NCI-H2081 treated with DMSO at 0.1 percent for 48 hours (cell line): ENCODE measurements at places on chromosomes 16 and 17.

DNA sequence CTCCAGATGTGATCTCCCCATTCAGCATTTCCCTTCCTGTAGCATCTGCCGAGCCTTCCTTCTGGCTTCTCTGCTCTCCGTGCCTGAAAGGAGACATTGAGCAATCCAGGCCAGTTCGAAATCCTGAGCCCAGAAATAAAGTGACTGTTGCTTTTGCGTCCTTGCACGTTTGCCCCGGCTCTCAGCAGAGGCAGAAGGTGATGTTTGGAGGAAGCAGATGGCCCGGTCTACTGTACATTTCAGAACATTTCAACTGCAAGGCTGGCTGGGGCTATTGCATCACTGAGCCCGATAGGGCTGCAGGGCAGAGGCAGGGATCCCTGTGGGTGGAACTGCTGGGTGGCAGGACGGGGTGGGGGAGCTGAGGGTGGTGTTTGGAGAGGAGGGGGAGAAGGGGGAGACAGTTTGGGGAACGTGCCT lies 29.4 kb downstream of the IRF8 start:
- no peak for DNase-seq

GRCh38 chr17:21318439-21318838 lies 33.9 kb downstream of the MAP2K3 start:
- DNase-seq = no peak

GRCh38 chr17:27907976-27908558 lies 14.9 kb upstream of the LYRM9 start:
- DNase-seq = no peak

DNA sequence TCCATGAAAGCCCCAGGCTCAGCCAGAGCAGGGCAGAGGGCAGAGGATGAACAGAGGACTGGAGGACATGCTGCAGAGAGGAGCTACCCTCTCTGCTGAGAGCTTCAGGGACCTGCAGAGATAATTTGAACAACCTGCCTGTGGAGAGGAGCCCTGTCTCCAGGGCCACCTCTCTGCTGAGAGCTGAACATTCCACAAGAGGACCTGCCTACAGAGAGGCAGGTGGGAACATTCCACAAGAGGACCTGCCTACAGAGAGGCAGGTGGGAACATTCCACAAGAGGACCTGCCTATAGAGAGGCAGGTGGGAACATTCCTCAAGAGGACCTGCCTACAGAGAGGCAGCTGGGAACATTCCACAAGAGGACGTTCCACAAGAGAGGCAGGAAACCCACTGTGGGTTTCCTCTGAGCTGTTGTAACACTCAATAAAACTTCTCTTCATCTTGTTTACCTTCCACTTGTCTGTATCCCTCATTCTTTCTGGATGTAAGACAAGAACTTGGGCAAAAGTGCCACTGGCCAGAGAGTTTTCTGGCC lies 551.9 kb upstream of the CA10 start:
- DNase-seq = no peak

DNA sequence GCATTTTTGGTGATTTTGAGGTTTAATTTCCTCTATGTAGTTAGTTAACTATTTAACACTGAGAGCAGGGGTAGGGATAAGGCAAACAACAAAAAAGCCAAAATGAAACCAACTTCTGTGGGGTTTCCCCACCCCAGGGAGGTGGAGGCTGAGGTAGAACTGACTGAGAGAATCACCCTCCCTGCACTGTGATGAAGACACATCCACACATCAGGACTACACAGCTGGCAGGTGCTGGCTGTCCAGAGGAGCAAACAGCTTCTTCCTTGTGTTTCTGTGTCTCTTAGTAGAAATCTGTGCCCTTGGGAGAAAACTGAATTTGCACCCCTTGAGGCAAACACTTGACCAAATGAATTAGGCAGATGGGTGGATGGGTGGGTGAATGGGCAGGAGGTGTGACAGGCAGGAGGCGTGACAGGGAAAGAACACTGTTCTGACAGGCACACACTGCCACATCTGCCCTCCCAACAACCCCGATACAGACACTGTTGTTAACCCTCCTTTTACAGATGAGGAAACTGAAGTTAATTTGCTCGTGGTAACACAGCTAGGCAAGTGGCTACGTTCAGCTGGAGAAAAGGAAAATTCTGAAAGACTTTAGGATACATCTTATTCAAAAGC lies 62.9 kb upstream of the AMZ2 start:
- DNase-seq = no peak

DNA sequence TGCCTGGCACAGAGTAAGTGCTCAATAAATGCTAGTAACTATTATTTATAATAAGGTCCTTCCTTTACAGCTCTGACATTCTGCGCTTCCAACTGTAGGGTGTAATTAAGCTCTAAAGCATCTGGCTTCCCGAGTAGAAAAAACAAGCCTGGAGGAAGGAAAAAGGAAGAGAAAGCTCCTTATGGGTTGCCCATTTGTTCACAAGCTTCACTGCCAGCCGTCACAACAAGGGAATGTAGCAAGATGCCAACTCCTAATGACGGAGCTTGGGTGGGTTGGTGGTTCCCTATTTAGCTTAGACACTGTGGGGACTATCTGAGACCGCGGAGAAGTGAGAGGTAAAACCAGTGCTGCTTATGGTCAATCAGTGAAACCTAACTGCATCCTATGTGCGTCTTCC lies 7.3 kb upstream of the RPRML start:
- no peak for DNase-seq

GRCh38 chr17:82497483-82498405 lies 21.8 kb upstream of the FOXK2 start:
- no peak for DNase-seq

DNA sequence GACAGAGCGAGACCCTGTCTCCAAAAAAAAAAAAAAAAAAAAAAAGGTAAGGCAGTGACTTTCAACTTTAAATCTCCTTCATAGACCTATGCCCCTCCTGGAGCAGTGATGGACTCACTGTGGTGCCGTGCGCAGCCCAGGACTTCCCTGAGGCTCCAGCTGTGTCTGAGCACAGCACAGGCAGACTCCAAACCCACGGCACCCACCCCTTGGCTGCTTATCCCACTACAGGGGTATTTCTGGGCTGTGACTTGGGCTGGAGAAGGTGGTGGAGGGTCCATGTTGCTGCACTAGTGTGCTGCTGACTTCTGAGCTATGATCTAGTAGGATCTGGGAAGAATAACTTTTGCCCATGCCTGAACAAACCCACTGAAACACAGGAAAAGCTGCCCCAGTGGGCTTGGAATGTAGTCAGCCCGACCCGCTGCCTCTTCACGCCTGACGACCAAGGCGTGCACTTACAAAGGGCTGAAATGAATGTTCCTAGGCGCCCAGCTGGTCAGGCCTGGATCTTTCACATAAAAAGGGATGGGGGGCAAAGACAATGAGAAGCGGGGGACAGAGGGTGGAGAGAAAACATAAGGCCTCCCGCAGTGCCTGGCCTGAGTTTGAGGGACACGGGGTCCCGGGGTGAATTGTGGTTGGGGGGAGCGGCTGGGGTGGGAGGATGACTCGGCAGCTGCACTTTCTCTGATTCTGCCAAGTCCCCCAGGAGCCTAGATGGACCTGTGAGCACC lies 83.0 kb downstream of the IRF8 start:
- no peak for DNase-seq

- no peak for DNase-seq
Observed at GRCh38 chr16:471353-472198, 46.1 kb downstream of the RAB11FIP3 start.

GRCh38 chr17:74768069-74768762 lies 7.9 kb downstream of the NAT9 start:
- DNase-seq = no peak

- DNase-seq = no peak
Observed at GRCh38 chr17:75135946-75136345, 4.4 kb upstream of the NT5C start.

DNA sequence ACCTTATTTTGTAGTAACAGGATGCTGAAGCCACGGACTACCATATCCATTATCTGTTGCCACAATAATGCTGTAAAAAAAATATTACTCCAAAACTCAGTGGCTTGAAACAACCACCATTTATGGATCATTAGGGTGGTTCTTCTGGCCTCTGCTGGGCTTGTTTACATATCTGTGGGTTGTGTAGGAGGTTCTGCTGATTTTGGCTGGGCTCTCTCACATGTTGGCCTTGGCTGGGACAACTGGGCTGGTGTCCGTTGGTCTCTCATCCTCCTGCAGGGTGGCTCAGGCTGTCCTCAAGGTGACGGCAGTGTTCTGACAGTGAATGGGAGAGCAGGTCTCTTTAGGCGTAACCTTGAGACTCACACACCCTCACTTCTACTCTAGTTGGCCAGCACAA lies 76.0 kb downstream of the GPR139 start:
- DNase-seq = no peak

GRCh38 chr17:67779098-67779672 lies 46.1 kb upstream of the BPTF start:
- no peak for DNase-seq

GRCh38 chr16:86011532-86011931 lies 112.6 kb downstream of the IRF8 start:
- no peak for DNase-seq

DNA sequence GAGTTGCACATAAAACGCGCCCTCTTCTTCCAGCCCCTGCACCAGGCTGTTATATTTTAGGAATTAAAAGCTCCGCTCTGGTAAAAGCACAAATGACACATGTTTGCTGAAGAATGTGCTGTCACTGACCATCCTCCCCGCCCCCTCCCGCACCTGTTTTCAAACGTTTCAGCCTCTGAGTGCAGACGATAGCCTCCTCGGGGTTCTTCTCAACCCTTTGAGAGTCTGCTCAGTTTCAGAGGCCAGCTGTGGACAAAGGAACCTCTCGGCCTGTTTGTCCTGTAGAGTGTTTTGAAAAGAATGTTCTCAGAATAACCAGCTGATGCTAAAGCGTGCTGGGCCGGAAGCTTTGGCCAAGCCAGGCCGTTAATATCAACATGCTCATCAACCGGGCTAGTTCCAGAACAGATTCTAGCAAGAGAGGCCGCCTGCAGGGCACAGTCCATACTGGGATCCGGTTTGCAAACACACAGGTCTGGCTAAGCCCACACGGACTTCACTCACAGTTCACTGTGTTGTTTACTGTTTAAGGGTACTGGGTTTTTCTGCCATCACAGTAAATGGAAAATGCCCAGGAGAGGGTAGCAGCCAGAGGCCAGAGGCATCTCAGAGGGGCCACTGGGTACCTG lies 6.4 kb upstream of the CACNG4 start:
- DNase-seq = no peak

DNA sequence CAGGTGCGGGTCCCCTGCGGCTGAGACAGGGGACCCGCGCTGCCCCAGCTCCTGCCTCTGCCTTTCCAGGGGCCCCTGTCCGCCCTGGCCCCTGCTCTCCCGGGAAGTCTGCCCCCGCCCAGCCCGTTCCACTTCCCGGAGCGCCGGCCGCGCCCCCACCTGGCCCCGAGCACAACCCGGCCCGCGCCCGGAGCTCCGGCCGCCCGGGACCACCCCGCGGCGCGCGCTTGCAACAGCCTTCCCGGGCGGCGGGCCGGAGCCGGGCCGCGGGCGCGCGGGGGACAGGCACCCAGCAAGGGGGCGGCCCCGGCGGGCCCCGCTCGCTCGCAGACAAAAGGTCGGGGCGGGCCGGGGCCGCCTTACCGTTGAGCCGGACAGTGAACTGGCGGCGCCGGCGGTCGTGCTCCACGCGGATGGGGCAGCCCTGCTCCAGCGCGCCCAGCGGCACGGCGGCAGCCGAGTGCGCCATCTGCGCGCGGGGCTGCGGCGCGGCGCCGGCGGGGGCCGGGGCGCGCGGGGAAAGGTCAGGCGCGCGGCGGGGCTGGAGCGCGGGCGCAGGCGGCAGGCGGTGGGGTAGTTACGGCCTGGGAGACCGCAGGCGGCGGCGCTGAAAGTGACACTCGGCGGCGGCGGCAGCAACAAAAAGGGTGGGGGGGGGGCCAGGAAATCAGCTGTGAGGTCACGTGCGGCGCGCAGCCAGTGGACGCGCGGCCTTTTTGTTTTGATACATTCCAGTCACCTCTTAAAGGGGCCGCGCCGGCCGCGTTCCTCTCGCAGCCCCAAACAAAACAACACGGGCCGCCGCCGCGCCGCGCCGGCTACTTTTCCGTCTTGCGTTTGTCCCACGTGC lies at the start of gene NATD1:
Gene NATD1, minus strand, starts transcription at position 615 of the 850 bp plus-strand sequence. Its CDS starts 146 bp downstream, at position 469.
- DNase-seq = no peak

GRCh38 chr17:17032131-17032692 lies 10.0 kb upstream of the MPRIP start:
- DNase-seq = no peak

GRCh38 chr16:81443688-81444447 lies 740 bp upstream of the CMIP start:
- no peak for DNase-seq

DNA sequence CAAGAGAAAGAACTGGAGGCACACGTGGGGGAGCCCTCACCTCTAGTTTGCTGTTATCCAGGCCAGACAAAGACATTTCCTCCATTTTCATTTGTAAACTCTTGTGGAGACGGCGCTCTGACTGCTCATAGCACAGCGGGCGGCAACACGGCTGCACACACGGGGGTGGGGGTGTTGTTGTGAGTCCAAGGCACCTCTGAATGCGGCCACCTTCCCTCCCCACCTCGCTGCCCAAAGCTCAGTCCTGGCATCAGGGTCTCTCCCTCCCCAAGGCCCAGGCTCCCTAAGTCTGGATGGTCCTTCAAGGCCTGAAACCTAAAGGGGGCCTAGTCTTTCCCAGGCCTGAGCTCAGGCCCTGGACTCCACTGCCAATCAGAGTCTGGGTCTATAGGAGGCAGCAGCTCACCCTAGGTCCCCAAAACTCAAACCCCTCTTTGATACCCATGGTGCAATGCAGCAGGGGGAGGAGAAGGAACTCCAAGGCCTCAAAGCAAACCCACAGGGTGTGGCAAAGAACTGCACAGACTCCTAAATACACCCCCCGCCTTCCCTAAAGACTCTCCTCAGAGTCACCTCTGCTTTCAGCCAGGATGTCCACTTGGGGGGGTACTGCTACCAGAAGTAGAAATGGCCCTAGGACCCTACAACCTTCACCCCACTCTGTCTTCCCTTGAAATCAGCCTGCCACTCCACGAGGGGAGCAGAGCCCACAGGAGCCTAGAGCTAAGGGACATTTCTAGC lies 1.5 kb downstream of the ATXN7L3 start:
- no peak for DNase-seq

GRCh38 chr16:71851746-71852145 lies 6.0 kb downstream of the ATXN1L start:
- DNase-seq = no peak
